ENCODE measurements at places on chromosomes 4 and X. TPM values are rescaled to one million over a fixed set of nuclear protein-coding genes. Genes with fewer than 3 reads are reported as not detected.
A peak's percentile ranks its signal among the peaks of the same experiment; 100 is the strongest.

The DACH2 gene
- total RNA-seq, result 1.4 TPM

The RXFP1 gene
- not detected for total RNA-seq

- no peak for ATAC-seq
Measured at GRCh38 chr4:2450394-2451035, 18.4 kb upstream of the RNF4 start.

- ATAC-seq, result no peak
Measured at GRCh38 chrX:146863566-146863965, 49.0 kb upstream of the CXorf51A start.

DNA sequence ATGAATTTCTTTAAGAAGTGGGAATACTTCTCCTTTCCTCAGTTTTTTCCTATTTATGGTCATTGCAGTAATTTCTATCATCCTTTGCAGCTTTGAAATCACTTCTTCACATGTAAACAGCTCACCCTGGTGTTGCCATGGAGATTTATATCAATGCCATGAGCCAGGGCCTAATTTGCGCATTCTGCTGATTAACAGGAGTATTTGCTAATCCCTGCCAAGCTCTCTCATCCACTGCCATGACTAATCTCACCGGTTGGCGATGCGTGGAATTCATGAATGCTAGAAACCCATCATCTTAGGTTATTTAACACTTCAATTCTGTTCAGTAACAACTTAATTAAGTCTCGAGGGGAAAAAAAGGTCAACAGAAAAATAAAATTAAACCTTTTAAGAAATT, 11.8 kb upstream of the FGF13 start:
- no peak for ATAC-seq

- ATAC-seq, result no peak
Measured at GRCh38 chr4:108919226-108919893, 156.5 kb upstream of the ETNPPL start.

- ATAC-seq, result no peak
Measured at GRCh38 chr4:76028350-76028765, 5.1 kb upstream of the CXCL10 start.

GRCh38 chr4:153969542-153969941, 180.7 kb upstream of the SFRP2 start:
- ATAC-seq, result no peak

- ATAC-seq, result peak; percentile 100
Measured at GRCh38 chr4:56240554-56241174, 146.6 kb downstream of the AASDH start.

- ATAC-seq, result no peak
Measured at GRCh38 chrX:107626481-107626880, 1.8 kb upstream of the PRPS1 start.

DNA sequence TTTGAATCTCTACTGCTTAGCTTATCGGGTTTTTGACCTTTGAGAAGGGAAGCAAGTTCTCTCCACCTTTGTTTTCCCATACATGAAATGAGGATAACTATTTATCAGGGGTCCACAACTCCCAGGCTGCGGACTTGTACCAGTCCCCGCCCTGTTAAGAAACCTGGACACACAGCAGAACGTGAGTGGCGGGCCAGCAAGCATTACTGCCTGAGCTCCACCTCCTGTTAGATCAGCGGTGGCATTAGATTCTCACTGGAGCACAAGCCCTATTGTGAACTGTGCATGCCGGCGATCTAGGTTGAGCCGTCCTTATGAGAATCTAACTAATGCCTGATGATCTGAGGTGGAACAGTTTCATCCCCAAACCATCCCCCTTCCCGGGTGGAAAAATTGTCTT, 579.5 kb downstream of the GALNTL6 start:
- no peak for ATAC-seq

The ZDHHC15 gene
- 8.6 TPM for total RNA-seq

DNA sequence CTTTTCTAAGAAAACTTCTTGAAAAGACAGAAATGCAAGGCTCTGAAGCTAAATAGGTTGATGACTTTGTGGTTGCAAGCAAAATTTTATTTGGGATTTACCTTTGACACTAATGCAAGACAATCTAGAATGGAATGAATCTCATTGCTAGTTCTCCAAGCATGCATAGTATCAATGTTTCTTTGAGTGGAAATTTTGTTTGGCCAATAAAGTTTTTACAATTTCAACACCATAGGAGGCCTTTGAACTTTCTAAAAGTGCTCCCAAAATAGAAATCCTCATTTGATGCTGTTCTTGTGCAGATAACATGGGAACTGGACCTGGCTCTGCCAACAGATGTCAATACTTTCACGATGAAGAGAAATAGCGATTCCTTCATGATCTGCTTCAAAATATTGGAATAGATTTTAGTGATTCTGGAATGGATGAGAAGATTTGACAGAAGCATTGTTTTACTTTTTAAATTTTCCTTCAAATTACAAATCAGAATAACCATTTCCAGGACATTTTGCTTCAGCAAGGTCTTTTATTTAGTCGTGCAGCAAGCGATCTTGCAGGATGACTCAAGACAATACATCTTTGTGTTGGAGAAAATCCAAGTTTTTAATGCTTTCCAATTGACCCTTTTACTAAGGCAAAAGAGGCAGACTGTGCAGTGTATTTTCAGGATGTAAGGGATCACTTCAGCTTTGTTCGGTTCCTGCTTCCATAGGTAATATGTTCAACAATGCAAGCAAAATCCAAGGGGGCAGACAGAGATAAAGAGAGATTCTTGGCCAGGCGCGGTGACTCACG, 51.7 kb upstream of the OTUD4 start:
- no peak for ATAC-seq

GRCh38 chr4:39341075-39341725, 25.0 kb downstream of the RFC1 start:
- no peak for ATAC-seq

The SSX4B gene
- 0.25 TPM for total RNA-seq

The STK32B gene
- total RNA-seq, result 18.3 TPM

- peak; percentile 98 for ATAC-seq
Measured at GRCh38 chr4:154626793-154627484, 14.5 kb upstream of the FGG start.

GRCh38 chrX:129634541-129634940, 20.2 kb downstream of the APLN start:
- ATAC-seq, result peak; percentile 93

All from motor neuron (in vitro differentiated cells).